ENCODE measurements at places on chromosomes 4 and X.

GRCh38 chr4:1417522-1418390, 11.5 kb upstream of the NKX1-1 start:
- no peaks in the 10 kb centered on the region for H3K36me3 ChIP-seq
- H3K27me3 ChIP-seq = peaks cover 77% of the 10 kb centered on the region
- DNase-seq = peak; percentile 40
- no peak overlapping the region for H3K4me3 ChIP-seq
- H3K27ac ChIP-seq = no peak overlapping the region

DNA sequence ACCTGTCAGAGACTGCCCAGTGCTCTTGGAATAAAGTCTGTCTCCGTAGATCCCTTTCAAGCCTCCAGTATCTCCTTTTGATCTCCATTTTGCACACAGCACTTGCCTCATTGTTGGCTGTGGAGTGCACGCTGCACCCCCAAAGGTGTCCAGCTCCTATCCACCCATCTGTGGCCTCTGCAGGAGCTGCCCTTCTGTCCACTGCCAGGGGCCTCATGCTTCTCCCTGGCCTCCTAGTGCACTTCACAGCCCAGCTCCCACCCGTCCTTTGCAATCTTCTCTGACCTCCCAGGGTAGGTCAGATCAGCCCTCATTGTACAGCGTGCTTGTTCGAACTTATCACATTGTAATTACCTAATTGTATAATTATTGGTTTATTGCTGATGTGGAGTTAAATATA, 18.9 kb downstream of the KIT start:
- H3K36me3 ChIP-seq = no peaks in the 10 kb centered on the region
- no peak overlapping the region for H3K4me3 ChIP-seq
- no peaks in the 10 kb centered on the region for H3K27me3 ChIP-seq

- no peaks in the 10 kb centered on the region for H3K4me1 ChIP-seq
- DNase-seq = no peak
- H3K4me3 ChIP-seq = no peak overlapping the region
- H3K27ac ChIP-seq = no peak overlapping the region
- H3K27me3 ChIP-seq = no peaks in the 10 kb centered on the region
These were observed 34.5 kb downstream of the WDFY3 start for GRCh38 chr4:84931961-84932360.

DNA sequence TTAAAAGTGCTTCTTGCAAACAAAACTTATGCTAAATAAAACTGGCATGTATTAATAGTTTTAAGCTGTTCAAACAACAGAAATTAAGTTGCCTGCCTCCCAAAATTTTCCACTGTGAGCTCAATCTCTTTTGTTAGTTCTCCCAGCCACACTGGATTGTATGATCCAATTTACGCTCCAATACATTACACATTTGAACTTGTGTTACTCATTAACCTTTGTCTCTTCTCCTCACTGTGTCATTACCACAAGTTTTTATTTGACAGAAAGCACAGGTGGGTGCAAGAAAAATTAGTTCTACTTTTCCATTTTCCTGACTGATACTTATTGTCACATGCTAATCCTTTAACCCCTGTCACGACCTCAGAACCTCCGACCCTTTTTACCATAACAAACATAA, 55.5 kb downstream of the SHISA3 start:
- no peak for DNase-seq
- no peak overlapping the region for H3K4me3 ChIP-seq
- H3K36me3 ChIP-seq = no peaks in the 10 kb centered on the region
- no peaks in the 10 kb centered on the region for H3K27me3 ChIP-seq
- H3K27ac ChIP-seq = no peak overlapping the region

- no peak overlapping the region for H3K27ac ChIP-seq
- no peaks in the 10 kb centered on the region for H3K36me3 ChIP-seq
- H3K4me1 ChIP-seq = no peaks in the 10 kb centered on the region
- no peak overlapping the region for H3K4me3 ChIP-seq
- no peaks in the 10 kb centered on the region for H3K27me3 ChIP-seq
- no peak for DNase-seq
These were observed 131.7 kb downstream of the SPCS3 start for GRCh38 chr4:176451443-176451842.

DNA sequence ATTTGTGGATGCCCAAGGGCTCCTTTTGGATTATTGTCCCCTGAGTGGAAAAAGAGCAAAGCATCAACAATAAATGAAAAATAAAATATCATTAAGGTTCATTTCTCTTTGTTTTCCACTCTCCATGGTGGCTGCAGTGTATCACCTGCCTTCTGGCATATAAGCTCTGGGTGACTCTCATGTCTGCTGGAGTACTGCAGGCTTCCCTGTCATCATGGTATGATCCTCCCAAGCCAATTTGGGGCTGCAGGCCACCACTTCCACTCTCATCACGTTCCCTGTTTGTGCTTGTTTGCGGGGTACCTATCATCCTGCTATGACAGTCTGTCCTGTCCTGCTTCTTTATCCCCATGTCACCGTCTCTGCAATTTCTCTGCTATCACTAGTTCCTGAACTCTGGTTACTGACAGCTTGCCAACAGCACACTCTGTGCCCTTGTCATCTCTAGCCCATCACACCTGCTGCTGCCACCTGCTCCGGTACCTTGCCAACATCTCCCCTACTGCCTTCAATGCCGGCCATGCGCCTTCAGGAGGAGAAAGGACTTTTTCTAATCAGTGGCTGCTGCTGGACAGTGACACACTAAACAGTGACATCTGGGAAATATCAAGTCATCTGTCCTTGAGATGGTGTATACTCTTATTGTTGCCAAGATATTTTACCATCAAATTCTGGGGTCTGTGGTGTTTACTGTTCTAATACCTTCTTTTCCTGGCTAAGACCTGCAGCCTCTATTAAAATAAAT, 23.0 kb upstream of the FGF5 start:
- H3K4me1 ChIP-seq = no peaks in the 10 kb centered on the region
- no peak overlapping the region for H3K27ac ChIP-seq
- no peaks in the 10 kb centered on the region for H3K36me3 ChIP-seq

DNA sequence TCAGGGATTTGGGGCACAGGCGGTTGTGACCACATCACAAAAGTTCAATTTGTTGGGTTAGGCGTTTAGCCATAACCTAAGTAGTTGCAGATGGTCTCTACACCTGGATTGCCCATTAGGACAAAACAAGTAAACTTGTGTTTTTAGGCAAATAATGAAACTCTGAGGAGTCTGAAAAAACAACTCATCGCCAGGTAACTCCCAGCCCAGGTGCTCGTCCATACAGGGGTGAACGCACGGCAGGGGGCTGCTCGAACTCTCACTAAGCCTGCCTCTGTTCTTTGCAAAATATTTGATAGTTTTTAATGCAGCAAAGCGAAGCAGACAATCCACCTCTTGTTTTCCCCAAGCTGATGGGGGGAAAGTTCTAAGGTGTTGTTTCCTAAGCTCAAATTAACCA, 559 bp upstream of the RHOH start:
- no peak overlapping the region for H3K4me3 ChIP-seq
- no peak overlapping the region for H3K27ac ChIP-seq
- no peaks in the 10 kb centered on the region for H3K36me3 ChIP-seq
- H3K27me3 ChIP-seq = no peaks in the 10 kb centered on the region
- no peaks in the 10 kb centered on the region for H3K4me1 ChIP-seq

GRCh38 chr4:88075336-88075735, 67.9 kb downstream of the PKD2 start:
- no peak overlapping the region for H3K4me3 ChIP-seq
- H3K27me3 ChIP-seq = no peaks in the 10 kb centered on the region
- H3K27ac ChIP-seq = no peak overlapping the region
- no peak for DNase-seq

- H3K4me1 ChIP-seq = no peaks in the 10 kb centered on the region
- H3K27ac ChIP-seq = no peak overlapping the region
- no peaks in the 10 kb centered on the region for H3K36me3 ChIP-seq
- no peak for DNase-seq
These were observed 15.8 kb downstream of the HMX1 start for GRCh38 chr4:8855818-8856245.

DNA sequence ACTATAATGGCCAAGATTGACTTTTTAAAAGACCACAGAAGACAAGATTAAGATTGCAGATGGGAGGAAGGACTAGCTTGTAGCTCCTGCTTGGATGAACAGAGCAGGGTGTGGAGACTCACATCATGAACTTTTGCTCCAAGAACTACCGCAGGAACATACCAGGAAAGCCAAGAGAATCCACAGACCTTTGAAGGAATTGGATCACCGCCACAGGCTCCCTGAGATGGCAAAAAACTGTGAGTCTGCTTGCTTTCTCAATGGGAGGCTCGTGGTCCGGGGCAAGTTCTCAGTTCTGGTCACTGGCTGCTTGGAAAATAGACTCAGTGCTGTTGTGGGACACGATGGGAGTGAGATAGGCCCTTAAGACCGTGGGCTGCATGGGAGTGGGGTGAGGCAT, 276.6 kb downstream of the CCSER1 start:
- no peak for DNase-seq
- H3K4me1 ChIP-seq = no peaks in the 10 kb centered on the region

GRCh38 chrX:126929071-126929470, 109.5 kb downstream of the PRR32 start:
- no peak for DNase-seq
- H3K4me1 ChIP-seq = no peaks in the 10 kb centered on the region
- H3K4me3 ChIP-seq = no peak overlapping the region
- no peaks in the 10 kb centered on the region for H3K27me3 ChIP-seq

GRCh38 chr4:41304221-41304620, 47.5 kb downstream of the UCHL1 start:
- H3K27me3 ChIP-seq = no peaks in the 10 kb centered on the region
- H3K4me1 ChIP-seq = no peaks in the 10 kb centered on the region
- no peak for DNase-seq
- H3K4me3 ChIP-seq = no peak overlapping the region

Measured in breast epithelium (tissue), 4 donors.